ENCODE measurements at places on chromosomes 4 and X. TPM values are rescaled to one million over a fixed set of nuclear protein-coding genes. Genes with fewer than 3 reads are reported as not detected.

The FGD1 gene
- total RNA-seq: 4.4 TPM

GRCh38 chr4:40038977-40039376 is 17.7 kb upstream of the N4BP2 start:
- DNase-seq: no peak
- no peaks in the 10 kb centered on the region for H3K4me1 ChIP-seq
- no peak overlapping the region for H3K4me3 ChIP-seq
- H3K27me3 ChIP-seq: no peaks in the 10 kb centered on the region

DNA sequence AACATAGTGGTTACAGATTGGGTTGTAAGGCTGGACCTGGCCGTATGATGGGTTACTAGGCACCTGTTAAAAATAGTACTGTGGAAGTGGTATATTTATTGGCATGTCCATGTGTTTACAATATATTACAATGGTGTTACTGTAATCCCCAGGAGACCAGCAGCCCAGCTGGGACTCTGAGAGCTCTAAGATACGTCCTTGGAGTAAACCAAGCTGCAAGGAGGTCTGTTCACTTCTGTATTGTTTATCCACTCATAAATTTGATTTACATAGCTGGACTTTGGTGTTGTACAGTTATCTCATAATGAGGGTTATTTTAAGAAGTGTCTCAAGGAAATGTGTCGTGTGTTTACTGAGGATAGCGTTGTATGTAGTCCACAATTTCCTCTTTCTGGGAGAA is 93.8 kb downstream of the TBL1X start:
- H3K4me3 ChIP-seq: no peak overlapping the region
- H3K36me3 ChIP-seq: no peaks in the 10 kb centered on the region
- H3K27me3 ChIP-seq: no peaks in the 10 kb centered on the region
- no peak overlapping the region for H3K27ac ChIP-seq
- no peak for DNase-seq
- peaks cover 6% of the 10 kb centered on the region for H3K4me1 ChIP-seq

The HSFX4 gene
- not detected for total RNA-seq

The DUSP21 gene
- not detected for total RNA-seq

The MFAP3L gene
- 4.6 TPM for total RNA-seq

The SPANXD gene
- total RNA-seq: not detected

The CTAG2 gene
- not detected for total RNA-seq

- H3K27me3 ChIP-seq: no peaks in the 10 kb centered on the region
- no peak overlapping the region for H3K27ac ChIP-seq
Measured at GRCh38 chrX:18348047-18348446, 6.4 kb downstream of the SCML2 start.

The FUNDC1 gene
- total RNA-seq: 31.5 TPM

- H3K4me1 ChIP-seq: no peaks in the 10 kb centered on the region
- DNase-seq: no peak
- H3K36me3 ChIP-seq: no peaks in the 10 kb centered on the region
- H3K27ac ChIP-seq: no peak overlapping the region
- no peaks in the 10 kb centered on the region for H3K27me3 ChIP-seq
- no peak overlapping the region for H3K4me3 ChIP-seq
Measured at GRCh38 chr4:151575646-151576045, 166.7 kb downstream of the FHIP1A start.

The PDS5A gene
- 30.8 TPM for total RNA-seq

DNA sequence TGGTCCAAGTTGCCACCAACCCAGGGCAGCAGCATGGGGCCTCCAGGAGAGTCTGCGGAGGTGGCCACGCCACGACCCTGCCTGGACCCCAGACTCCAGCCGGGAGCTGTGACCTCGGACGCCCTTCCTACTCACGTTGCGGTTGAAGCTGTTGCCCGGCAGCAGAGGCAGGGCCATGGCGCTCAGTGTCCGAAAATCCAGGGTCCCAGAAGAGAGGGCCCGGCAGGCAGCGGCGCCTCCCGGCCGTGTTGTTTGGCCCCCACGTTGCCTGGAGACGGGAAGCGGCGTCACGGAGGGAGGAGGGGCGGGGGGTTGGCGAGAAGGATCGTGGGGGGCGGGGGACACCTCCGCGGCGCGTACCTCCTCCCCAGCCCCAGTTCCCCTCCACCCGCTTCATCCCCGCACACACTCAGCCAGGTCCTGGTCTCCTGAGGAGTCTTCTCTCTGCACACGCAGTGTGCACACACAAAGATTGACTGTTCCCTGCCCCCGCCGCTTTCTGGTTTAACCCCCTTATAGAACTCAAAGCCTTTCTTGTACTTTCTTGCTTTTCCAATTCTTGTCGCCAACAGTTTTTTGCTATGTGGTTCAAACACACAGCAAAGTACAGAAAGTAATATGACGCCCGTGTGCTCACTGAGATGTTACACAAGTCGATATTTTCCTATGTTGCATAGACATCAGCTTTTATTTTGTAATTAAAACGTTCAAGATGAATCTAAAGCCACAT is at the start of gene EFHC2:
Gene EFHC2, minus strand, starts transcription at position 261 of the 730 bp plus-strand sequence. Its CDS starts 84 bp downstream, at position 177.
- peak within 1 kb of the TSS; percentile 51 for H3K4me3 ChIP-seq
- DNase-seq: peak; percentile 54
- no peaks in the 10 kb centered on the region for H3K36me3 ChIP-seq
- no peak within 1 kb of the TSS for H3K27ac ChIP-seq

- H3K27ac ChIP-seq: no peak overlapping the region
- H3K27me3 ChIP-seq: no peaks in the 10 kb centered on the region
- no peak overlapping the region for H3K4me3 ChIP-seq
- peaks cover 10% of the 10 kb centered on the region for H3K4me1 ChIP-seq
Measured at GRCh38 chr4:41456559-41457101, 81.3 kb upstream of the LIMCH1 start.

GRCh38 chr4:181330654-181331201 is 912.5 kb upstream of the TENM3 start:
- no peaks in the 10 kb centered on the region for H3K27me3 ChIP-seq
- peak overlapping the region; percentile 69 for H3K27ac ChIP-seq
- no peak overlapping the region for H3K4me3 ChIP-seq
- no peaks in the 10 kb centered on the region for H3K36me3 ChIP-seq

DNA sequence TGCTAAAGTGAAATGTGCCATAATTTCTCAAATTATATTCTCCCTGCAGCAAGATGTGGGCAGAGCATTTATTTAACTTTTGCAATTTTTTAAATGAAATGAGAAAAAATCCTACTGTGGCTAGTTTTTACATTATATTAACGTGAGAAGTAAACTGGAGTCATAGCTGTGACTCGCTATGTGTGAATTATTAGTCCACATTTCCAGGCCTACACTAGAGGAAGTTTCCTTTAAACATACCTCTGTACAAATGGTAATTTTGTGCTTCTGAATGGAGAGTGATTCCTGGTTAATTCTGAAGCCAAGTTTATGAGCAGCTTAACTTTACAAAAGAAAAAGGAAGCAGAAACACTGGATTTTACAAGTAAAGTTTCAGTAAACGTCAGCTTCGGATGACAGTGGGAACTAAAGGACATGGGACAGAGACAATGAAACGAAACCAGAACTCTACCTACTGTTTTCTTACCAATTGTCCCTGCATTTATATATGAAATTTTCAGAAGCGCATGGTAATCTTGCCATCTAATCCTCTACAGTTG is 72.4 kb downstream of the FBXO8 start:
- H3K4me1 ChIP-seq: peaks cover 17% of the 10 kb centered on the region
- no peak overlapping the region for H3K4me3 ChIP-seq
- DNase-seq: no peak
- H3K36me3 ChIP-seq: no peaks in the 10 kb centered on the region
- peaks cover 74% of the 10 kb centered on the region for H3K27me3 ChIP-seq
- H3K27ac ChIP-seq: no peak overlapping the region

DNA sequence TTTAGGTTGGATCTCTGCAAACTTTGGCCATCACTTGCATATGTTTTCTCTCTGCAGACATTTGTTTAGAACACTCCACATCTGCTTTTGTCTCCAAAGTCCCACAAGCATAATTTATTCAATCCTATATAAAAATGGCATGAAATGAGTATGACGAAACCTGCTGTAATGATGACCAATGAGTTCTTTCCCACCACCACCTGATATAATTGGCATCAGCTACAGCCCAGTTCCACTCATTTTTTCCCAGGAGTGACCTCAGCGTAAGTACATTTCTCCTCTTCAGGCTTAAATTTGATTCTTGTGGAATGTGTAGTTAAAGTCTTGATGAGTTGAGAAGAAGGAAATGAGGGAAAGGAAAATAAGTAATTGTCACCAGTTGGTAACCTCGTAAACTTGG is 205.1 kb downstream of the AWAT2 start:
- H3K4me1 ChIP-seq: no peaks in the 10 kb centered on the region
- no peak overlapping the region for H3K4me3 ChIP-seq
- no peak overlapping the region for H3K27ac ChIP-seq

The GAGE13 gene
- total RNA-seq: not detected

The MAGEA9B gene
- total RNA-seq: not detected

DNA sequence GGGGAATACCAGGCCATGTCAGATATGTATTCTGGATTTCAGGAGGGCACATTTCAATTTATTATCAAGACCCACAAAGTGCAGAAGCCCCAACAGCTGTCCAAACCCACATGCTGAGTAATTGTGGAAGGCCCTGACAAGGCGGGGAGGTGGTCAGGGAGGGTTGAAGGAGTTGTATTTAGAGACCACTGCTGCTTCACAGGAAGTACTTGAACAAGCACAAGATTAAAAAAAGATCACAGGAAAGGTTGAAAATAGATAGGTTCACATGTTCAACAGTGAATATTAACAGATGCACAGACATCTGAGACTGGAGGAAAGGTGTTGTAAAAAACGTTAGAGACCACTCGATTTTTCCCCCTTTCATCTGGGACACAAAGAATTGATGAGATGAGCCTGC is 17.9 kb downstream of the ATP8A1 start:
- H3K36me3 ChIP-seq: no peaks in the 10 kb centered on the region
- DNase-seq: no peak
- H3K27ac ChIP-seq: no peak overlapping the region
- no peaks in the 10 kb centered on the region for H3K27me3 ChIP-seq
- no peak overlapping the region for H3K4me3 ChIP-seq
- peaks cover 33% of the 10 kb centered on the region for H3K4me1 ChIP-seq

DNA sequence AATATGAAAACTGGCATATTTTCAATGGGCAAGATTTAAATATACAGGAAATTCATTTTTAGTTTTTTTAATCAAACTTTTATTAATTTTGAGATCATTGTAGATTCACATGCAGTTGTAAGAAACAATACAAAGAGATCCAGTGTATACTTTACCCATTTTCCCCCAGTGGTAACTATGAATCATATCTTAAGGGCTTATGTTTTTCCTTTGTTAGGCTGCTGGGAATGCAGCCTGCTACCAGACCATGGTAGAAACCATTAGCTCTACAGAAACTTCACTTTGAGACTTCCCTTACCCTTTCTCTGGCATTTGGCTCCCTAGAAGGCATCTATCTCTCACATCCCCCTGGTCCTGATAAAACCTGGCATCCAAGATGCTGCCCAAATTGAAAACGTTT is 147.6 kb upstream of the EOLA2 start:
- H3K27me3 ChIP-seq: no peaks in the 10 kb centered on the region
- H3K4me3 ChIP-seq: no peak overlapping the region
- DNase-seq: no peak
- no peaks in the 10 kb centered on the region for H3K4me1 ChIP-seq

The CT45A3 gene
- not detected for total RNA-seq

- peaks cover 6% of the 10 kb centered on the region for H3K4me1 ChIP-seq
- no peaks in the 10 kb centered on the region for H3K36me3 ChIP-seq
Measured at GRCh38 chrX:149937871-149938426, 342 bp downstream of the EOLA2 start.

- H3K4me3 ChIP-seq: no peak overlapping the region
- no peak overlapping the region for H3K27ac ChIP-seq
- DNase-seq: peak; percentile 2
- no peaks in the 10 kb centered on the region for H3K27me3 ChIP-seq
- no peaks in the 10 kb centered on the region for H3K36me3 ChIP-seq
Measured at GRCh38 chrX:45849261-45849862, 648.7 kb upstream of the DIPK2B start.

The PABPC1L2B gene
- total RNA-seq: not detected

The PPEF2 gene
- total RNA-seq: not detected

DNA sequence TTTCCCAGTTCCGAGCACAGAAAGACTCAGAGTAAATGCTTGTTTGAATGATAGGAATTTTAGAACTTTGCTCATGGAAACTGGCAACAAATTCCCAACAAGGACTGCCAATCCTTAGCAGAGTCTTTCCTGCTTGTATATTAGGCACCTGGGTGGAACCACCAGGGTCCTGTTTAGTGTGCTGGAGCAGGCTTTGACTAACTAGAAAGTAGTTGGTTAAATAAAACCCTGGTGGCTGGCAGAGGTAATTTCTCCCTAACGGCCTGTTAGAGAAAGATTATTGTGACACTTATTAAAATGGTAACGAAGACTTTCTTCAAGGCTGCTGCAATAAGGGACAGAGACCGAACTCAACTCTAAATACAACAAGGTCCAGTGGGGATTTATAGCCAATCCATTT is 103.6 kb upstream of the TEX13D start:
- no peaks in the 10 kb centered on the region for H3K4me1 ChIP-seq
- DNase-seq: no peak
- H3K36me3 ChIP-seq: no peaks in the 10 kb centered on the region
